ENCODE measurements at places on chromosomes 13 and 19.

- no peak for DNase-seq
These were observed 2.3 kb downstream of the PLPP2 start for GRCh38 chr19:288911-289310.

GRCh38 chr19:12607631-12608030, 3.0 kb downstream of the ZNF490 start:
- no peak for DNase-seq

GRCh38 chr13:24249624-24250023, 59.8 kb upstream of the C1QTNF9 start:
- no peak for DNase-seq

- DNase-seq: no peak
These were observed 30.8 kb downstream of the GJA3 start for GRCh38 chr13:20130012-20130411.
